Endothelial cell (in vitro differentiated cells): ENCODE measurements at places on chromosomes 12 and 14. TPM values are rescaled to one million over a fixed set of nuclear protein-coding genes. Genes with fewer than 3 reads are reported as not detected.

DNA sequence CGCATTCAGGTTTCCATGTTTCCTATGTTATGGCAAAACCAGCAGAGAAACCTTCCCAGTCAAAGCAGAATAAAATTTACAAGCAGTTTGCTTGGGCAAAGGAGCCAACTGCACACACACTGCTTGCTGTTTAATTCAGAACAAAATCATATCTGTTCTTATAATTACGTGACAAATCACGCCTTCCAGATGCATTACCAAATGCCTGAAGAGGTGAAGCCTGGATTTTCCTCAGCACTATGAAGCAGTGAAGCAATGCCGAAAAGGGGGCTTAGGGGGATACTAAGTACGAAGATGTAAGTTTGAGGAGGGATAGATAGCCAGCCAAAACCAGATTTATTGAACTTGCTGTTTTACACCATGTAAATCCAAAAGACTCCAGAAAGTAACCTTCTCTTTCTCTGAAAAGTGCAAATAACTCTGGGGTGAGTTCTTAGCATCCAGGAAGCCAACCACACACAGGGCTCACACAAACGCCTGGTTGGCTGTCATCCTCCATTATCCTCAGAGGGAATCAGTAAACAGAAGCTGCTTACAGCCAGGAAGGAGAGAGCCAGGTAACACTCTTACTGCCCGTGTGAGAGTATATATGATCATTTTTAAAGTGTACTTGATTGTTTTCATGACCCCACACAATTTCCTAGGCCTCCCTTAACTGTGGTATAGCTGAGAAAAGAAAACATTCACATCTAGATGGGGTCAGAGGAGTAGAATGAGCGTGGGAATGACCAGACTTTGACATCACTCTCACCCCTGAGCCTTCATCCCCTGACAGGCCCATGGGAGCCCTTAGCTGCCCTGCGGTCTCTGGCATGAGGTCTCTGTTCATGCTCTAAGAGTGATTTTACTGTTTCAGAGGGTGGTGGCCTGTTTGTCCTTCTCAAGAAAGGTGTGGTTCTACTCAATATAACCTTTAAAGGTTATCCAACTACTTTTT lies 442.5 kb downstream of the EGLN3 start:
- no peaks in the 10 kb centered on the region for H3K4me1 ChIP-seq
- no peak overlapping the region for H3K27ac ChIP-seq
- H3K36me3 ChIP-seq = no peaks in the 10 kb centered on the region
- no peak overlapping the region for H3K4me3 ChIP-seq
- no peak for DNase-seq
- peaks cover 2% of the 10 kb centered on the region for H3K27me3 ChIP-seq

DNA sequence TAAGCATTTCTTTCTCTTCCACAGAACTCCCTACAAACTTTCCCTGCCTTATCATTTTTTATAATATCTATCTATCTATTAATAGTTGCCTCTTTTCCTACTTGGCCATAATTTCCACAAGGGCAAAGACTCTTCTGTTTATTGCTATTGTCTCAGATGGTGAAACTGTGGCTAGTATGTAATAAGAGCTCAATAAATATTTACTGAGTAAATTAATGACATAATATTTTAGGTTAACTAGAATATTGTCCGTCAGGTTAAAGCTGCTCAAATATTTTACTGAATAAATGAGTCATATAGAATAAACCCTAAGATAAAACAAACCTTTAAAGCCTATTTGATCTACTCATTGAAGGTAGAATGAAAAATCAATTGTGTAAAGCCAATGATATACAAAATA lies 240.5 kb downstream of the PPFIA2 start:
- no peak for DNase-seq
- no peaks in the 10 kb centered on the region for H3K4me1 ChIP-seq
- H3K27ac ChIP-seq = no peak overlapping the region
- no peaks in the 10 kb centered on the region for H3K27me3 ChIP-seq
- no peak overlapping the region for H3K4me3 ChIP-seq

GRCh38 chr12:26870491-26871419 lies 37.8 kb upstream of the ITPR2 start:
- no peak for DNase-seq
- H3K36me3 ChIP-seq = no peaks in the 10 kb centered on the region
- no peak overlapping the region for H3K27ac ChIP-seq
- no peak overlapping the region for H3K4me3 ChIP-seq
- H3K4me1 ChIP-seq = peaks cover 21% of the 10 kb centered on the region

DNA sequence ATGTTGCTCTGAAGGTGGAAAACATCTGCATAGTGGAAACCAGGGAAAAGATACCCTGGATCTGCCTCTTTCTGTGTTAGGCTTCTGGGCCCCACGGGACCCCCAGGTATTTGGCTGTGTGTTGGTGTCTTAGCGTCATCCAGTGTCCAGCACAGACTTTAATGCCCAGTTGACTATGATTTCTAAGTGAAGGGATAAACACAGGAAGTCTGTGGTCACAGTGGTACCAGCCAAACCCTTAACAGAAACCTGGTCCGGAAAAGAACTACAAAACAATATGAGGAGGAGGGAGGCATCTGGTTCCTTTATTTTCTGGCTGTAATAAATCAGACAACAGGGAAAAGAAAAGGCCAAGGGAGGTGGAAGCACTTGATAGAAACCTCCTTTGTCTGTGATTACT lies 56.4 kb downstream of the CMKLR1 start:
- no peak overlapping the region for H3K27ac ChIP-seq
- peaks cover 3% of the 10 kb centered on the region for H3K4me1 ChIP-seq
- no peaks in the 10 kb centered on the region for H3K36me3 ChIP-seq
- DNase-seq = no peak

DNA sequence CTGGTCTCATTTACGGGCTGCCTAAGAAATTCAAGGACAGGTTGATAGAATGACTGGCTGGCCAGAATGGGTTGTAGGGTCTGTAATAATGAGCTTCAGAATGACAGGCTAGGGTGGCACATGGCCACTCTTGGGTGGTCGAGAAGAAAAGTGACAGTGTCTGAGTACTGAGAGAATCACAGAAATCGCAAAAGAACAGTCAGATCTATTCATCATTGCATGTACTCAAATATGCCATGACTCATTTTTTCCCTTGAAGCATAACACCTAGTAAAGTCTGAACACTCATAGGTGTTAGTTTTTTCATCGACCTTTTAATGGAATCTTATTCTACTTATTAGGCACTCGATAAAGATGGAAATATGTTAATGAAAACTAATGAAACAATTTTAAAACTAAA lies 37.8 kb upstream of the SEL1L start:
- no peak overlapping the region for H3K4me3 ChIP-seq
- H3K4me1 ChIP-seq = no peaks in the 10 kb centered on the region
- no peak overlapping the region for H3K27ac ChIP-seq
- DNase-seq = no peak
- no peaks in the 10 kb centered on the region for H3K36me3 ChIP-seq

- no peak overlapping the region for H3K4me3 ChIP-seq
- peaks cover 3% of the 10 kb centered on the region for H3K4me1 ChIP-seq
- H3K27me3 ChIP-seq = peaks cover 2% of the 10 kb centered on the region
- no peak overlapping the region for H3K27ac ChIP-seq
- DNase-seq = no peak
Observed at GRCh38 chr12:104501660-104502059, 44.9 kb downstream of the CHST11 start.

DNA sequence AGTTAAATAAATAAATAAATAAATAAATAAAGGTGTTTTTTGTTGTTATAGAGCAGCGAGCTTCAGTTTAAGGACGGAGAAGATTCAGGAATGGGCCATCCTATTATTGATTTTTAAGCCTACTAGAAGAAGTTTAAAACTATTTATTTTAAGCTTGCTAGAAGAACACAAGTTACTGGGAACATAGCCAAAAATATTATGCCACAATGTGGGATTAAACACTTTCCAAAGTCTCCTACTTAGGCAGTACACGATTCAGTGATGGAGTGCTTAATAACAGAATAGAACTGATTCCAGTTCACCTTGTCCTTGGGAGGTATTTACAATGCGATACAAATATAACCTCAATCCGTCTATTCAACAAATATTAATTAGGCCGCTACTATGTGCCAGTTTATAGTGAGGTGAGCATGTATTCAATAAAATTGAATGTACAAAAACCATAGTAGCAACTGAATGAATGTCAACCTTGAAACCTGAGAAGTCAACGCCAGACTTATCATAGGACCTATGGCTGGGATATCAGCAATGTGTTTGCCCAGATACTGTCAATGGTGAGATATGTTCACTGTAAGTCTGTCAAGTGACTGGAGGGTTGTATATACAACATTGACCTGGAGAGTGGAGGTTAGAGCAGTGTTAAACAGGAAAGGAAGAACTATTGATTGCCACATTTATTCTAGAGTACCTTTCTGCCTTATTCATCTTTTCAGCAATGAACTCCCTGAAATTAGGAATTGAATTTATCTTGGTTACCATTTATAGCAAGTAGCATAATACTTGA lies 486.4 kb downstream of the TMTC2 start:
- no peak overlapping the region for H3K4me3 ChIP-seq
- DNase-seq = no peak
- H3K36me3 ChIP-seq = no peaks in the 10 kb centered on the region
- H3K27ac ChIP-seq = no peak overlapping the region

MMP17 gene
- total RNA-seq = 6.3 TPM

SVOP gene
- total RNA-seq = 0.15 TPM
